ENCODE measurements at places on chromosomes 4 and X.

GRCh38 chr4:126583509-126583908, 1049.2 kb upstream of the INTU start:
- DNase-seq: peak; percentile 26

GRCh38 chrX:78024349-78025059, 55.1 kb upstream of the PGAM4 start:
- no peak for DNase-seq

GRCh38 chr4:21716531-21716930, 232.0 kb downstream of the KCNIP4 start:
- DNase-seq: no peak

DNA sequence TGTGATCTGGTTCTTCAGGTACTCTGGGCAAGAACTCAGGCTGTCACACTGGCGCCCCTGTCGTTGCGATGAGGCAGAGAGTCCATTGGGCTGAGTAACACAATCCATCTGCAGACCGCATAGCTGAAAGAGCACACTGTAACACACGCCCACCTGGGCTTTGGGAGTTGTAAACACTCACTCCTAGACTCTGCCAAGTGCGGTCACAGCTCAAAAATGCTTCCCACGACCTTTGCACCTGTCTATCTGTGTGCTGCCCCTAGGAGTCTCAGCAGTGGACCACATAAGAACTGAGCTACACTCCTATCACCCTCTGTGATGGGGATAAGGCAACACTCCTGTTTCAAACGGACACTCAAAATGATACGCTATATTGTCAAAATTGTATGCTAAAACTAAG, 2028.3 kb downstream of the PCDH7 start:
- DNase-seq: no peak

DNA sequence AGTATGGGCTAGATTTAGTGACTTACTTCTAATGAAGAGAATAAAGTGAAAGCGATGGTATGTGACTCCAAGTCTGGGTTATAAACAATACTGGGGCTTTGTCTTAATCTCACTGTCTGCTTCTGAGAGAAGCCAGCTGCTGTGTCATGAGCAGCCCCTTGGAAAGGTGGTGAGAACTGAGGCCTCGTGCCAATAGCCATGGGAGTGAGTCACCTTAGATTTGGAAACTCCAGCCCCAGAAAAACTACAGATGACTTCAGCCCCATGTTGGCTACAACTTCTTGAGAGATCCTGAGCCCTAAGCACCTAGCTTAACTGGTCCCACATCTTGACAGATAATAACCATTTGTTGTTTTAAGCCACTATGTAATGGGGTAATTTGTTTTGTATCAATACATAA, 77.6 kb downstream of the CWH43 start:
- DNase-seq: no peak

DNA sequence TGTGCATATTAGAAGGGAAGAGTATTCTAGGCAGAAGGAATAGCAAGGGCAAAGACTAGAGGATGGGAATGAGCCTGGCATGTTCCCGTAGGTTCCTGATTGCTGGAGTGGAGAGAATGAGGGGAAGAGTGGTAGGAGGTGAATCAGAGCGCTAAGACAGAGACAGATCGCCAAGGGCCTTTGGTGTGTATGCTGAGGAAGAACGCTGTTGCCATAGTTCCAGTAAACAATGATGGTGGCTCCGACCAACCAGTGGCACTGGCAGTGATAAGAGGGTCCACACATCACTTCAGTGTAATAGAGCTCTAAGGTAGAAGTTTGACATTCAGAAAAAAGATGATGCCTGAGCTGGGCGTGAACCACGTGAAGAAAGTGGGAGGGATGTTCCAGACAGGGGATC, 966 bp downstream of the TBC1D25 start:
- no peak for DNase-seq

DNA sequence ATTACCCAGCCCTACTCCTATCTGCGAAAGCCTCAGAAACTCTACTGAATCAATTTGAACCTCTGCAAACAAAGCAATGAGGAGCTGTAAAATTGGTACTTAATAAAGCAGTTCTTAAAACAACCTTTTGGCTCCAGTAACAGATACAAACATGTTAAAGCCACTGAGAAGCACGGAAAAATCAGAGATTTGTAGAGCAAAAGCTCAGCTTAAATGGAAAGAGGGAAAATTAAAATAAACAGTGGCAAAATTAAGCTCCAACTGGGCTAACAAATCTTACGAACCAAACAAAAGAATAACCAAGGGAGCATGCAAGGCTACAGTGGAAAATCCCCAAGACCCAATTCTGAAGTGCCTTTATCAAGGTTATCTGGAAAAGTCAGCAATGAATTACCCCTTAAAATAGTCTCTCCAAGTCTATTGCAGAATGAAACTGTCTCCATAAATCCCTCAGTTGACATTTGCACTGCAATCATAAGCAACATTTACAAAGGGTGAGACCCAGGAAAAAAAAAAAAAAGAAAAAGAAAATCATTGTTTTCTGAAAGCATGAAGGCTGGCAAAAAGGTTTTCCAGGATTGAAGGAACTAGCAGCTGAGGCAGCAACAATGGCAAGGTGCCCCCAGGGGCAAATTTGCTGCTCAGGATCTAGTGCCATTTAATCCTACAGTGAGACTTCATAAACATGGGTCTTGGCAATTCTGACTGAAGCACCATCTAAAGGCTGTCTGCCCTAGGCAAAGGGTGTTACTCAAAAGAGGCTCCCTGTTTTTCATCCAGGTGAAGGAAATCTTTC, 40.1 kb downstream of the USP46 start:
- no peak for DNase-seq

All from thyroid gland (tissue), 4 donors.